ENCODE measurements at places on chromosomes 12 and 14. TPM values are rescaled to one million over a fixed set of nuclear protein-coding genes. Genes with fewer than 3 reads are reported as not detected.

Gene RECQL
- 95.9 TPM for total RNA-seq

Gene CCDC196
- total RNA-seq, result not detected

Gene TPH2
- total RNA-seq, result not detected

Gene DLGAP5
- 17.4 TPM for total RNA-seq

Gene HEATR5A
- 45.1 TPM for total RNA-seq

Gene CELA1
- total RNA-seq, result not detected

Gene LYSET
- 6.0 TPM for total RNA-seq

Gene LRP1-AS
- total RNA-seq, result not detected

Gene KRT6C
- not detected for total RNA-seq

Gene MMP14
- total RNA-seq, result 327 TPM

Gene DPPA3
- total RNA-seq, result not detected

Gene SIX6
- not detected for total RNA-seq

Gene TSPAN11
- total RNA-seq, result 0.32 TPM

Gene TMEM229B
- total RNA-seq, result 0.64 TPM

Gene CIROP
- total RNA-seq, result not detected

Gene HHIPL1
- 3.9 TPM for total RNA-seq

Gene GLT8D2
- 55.1 TPM for total RNA-seq

Gene ANKRD33
- total RNA-seq, result not detected

Gene EID3
- total RNA-seq, result 25.0 TPM

Gene MYG1
- total RNA-seq, result 39.6 TPM

Gene PTCSC3
- total RNA-seq, result not detected

Gene TPPP2
- total RNA-seq, result not detected

Gene KRT74
- not detected for total RNA-seq

Gene GALC
- total RNA-seq, result 19.9 TPM

Gene BDKRB2
- total RNA-seq, result 105 TPM

Gene SLC25A47
- not detected for total RNA-seq

Gene ASPG
- not detected for total RNA-seq

Gene NPFF
- not detected for total RNA-seq

Gene C12orf76
- total RNA-seq, result 9.5 TPM

Gene SLC10A1
- not detected for total RNA-seq

Gene HOXC12
- under 0.01 TPM for total RNA-seq

Gene COCH
- total RNA-seq, result 9.0 TPM

Gene NR2C1
- total RNA-seq, result 19.0 TPM

Gene CLEC6A
- not detected for total RNA-seq

Gene FAM90A1
- total RNA-seq, result not detected

Gene WDR89
- total RNA-seq, result 13.0 TPM

Gene VRTN
- not detected for total RNA-seq

Gene PAPLN
- 4.3 TPM for total RNA-seq

Gene GRIP1
- 0.32 TPM for total RNA-seq

Gene LAG3
- total RNA-seq, result 0.43 TPM

Gene KRR1
- total RNA-seq, result 27.4 TPM

Gene LTBR
- total RNA-seq, result 69.6 TPM

Gene KRT72
- total RNA-seq, result not detected

Gene DBX2
- total RNA-seq, result not detected

Gene TAS2R46
- total RNA-seq, result 4.2 TPM

Gene WNT1
- not detected for total RNA-seq

Gene CGRRF1
- 12.2 TPM for total RNA-seq

Gene TEX52
- total RNA-seq, result not detected

Gene FOXN4
- not detected for total RNA-seq

Gene STAB2
- not detected for total RNA-seq

Gene TESPA1
- total RNA-seq, result not detected

Gene SLCO1A2
- 0.32 TPM for total RNA-seq

Gene XPOT
- 146 TPM for total RNA-seq

Gene MIPOL1
- total RNA-seq, result 14.7 TPM

All from fibroblast of villous mesenchyme (primary cell).